ENCODE measurements at places on chromosomes 11 and 22. TPM values are rescaled to one million over a fixed set of nuclear protein-coding genes. Genes with fewer than 3 reads are reported as not detected.

The EIF1AD gene
- total RNA-seq, result 82.6 TPM

The HEPN1 gene
- not detected for total RNA-seq

The YPEL1 gene
- total RNA-seq, result 9.0 TPM

The OR51A2 gene
- total RNA-seq, result not detected

The PACSIN3 gene
- total RNA-seq, result 13.9 TPM

GRCh38 chr11:86785576-86785975, 14.8 kb upstream of the PRSS23 start:
- no peak for DNase-seq

- DNase-seq, result no peak
Measured at GRCh38 chr22:32545801-32546200, 71.2 kb downstream of the FBXO7 start.

DNA sequence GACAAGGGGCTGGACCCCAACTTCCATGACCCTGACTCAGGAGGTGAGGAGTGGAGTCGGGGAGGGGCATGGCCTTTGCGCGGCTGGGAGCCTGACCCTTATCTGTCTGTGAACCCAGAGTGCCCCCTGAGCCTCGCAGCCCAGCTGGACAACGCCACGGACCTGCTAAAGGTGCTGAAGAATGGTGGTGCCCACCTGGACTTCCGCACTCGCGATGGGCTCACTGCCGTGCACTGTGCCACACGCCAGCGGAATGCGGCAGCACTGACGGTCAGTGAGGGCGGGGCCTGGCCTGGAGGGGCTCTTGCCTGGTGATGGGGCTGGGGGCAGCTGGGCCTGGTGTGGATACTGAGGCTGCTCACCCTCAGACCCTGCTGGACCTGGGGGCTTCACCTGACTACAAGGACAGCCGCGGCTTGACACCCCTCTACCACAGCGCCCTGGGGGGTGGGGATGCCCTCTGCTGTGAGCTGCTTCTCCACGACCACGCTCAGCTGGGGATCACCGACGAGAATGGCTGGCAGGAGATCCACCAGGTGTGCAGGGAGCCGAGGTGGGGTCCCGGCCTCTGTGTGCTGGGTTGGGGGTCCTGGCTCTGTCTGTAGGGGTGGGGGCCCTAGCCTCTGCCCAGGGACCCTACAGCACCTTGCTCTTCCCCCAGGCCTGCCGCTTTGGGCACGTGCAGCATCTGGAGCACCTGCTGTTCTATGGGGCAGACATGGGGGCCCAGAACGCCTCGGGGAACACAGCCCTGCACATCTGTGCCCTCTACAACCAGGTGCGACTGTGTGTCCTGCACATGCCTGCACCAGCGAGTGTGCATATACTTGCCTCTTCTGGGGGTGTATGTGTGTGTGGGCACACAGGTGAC, 6.3 kb downstream of the SHANK3 start:
- DNase-seq, result no peak

DNA sequence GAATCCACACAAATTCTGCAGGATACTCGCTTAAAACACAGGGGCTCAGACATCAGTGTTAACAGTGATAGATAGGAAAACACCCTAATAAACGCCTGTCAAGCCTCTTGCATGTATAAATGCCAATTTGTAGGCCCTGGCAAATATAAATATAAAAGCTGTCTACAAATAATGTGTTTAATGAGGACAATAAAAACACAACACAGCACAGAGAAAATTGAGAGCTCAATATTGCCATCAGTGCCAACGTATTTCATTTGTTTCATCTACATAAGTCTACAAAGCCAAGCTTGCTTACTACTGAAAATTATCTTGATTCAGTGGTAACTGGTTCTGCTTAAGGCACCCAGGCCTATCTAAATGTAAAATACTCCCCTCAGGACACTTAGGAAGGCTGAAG, 1387.0 kb upstream of the TENM4 start:
- DNase-seq, result no peak

DNA sequence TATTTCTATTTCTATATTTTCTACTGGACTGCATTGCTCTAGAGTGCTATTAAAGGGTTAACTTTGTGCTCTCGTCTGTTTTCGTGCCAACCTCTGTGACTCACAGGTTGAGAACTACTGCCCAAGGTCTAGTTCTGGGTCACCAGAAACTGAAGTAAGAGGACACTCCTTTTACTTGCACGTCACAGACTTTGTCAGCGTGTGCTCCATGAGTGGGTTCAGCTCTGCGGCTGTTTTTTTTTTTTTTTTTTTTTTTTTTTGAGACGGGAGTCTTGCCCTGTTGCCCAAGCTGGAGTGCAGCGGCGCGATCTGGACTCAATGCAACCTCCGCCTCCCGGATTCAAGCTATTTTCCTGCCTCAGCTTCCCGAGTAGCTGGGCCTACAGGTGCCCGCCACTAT, 49.8 kb downstream of the CLMP start:
- no peak for DNase-seq

The ANAPC15 gene
- 30.3 TPM for total RNA-seq

DNA sequence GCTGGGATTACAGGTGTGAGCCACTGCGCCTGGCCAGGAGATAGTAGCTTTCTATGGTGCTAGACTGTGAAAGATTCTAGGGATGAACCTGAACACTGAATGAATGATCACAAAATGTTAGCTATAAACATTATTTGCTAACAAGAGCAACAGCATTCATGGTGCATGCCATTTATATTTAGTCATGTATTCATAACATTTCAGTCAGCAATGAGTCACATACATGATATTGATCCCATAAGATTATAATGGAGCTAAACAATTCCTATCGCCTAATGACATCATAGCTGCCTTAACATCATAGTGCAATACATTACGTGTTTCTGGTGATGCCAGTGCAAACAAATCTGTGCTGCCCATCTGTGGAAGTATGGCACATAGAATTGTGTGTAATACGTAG, 164.1 kb downstream of the ARHGAP42 start:
- DNase-seq, result no peak

DNA sequence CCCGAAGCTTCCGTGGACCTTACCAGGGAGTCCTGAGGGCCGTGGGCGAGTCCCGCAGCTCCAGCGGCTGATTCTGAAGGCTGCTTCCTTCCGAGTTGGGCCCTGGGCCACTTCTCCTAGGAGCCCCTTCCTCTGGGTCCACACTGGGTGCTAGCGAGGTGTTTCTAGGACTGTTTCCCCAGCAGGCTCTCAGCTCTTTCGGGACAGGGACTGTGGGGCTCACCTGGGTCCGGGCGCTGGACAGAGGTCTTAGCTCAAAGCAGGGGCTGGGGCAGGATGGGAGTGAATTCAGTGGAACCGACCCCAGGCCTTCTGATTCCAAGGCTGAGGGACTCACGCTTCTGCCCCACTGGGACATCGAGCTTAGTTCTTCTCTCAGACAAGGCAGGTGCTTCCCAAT, 29.3 kb upstream of the CSNK1E start:
- no peak for DNase-seq

GRCh38 chr22:37887584-37888378, 18.3 kb upstream of the MICALL1 start:
- DNase-seq, result no peak

GRCh38 chr11:56404393-56404792, 8.1 kb upstream of the OR5AL1 start:
- no peak for DNase-seq

The OR8U1 gene
- not detected for total RNA-seq

DNA sequence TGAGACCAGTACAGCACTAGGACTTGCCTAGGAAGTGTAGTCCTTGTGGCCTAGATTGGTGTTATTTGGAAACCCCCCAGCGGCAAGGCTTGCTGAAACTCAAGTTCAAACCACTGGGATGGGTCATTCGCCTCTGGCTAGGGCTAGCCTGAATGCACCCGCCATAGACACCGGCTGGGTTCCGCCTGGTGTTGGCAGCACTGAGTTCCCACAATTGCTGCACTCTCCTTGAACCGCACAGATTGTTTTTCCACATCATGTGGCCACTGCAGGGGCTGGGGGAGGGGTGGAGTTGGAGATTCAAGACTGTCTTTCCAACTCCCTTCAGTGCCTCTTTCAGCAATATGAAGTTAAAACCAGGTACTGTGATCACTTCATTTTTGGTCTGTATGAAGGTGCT, 43.1 kb downstream of the CCDC73 start:
- no peak for DNase-seq

DNA sequence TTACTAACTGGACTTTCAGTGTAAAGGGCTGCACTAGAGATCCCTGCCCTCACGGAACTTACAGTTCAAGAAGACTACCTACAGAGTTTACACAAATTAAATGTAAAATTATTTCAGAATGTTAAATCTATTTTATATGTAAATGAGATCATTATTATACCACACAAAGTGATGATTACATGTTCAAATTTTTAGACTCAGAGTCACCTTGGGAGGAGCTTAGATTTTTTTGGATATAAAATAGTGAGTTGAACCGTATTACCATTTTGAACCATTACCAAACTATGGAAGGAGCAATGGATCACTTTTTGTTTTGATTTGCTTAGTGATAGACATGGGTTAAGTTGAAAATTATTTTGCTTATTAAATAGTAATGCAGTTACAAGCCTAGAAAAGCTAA, 1.6 kb downstream of the IPO7 start:
- no peak for DNase-seq

DNA sequence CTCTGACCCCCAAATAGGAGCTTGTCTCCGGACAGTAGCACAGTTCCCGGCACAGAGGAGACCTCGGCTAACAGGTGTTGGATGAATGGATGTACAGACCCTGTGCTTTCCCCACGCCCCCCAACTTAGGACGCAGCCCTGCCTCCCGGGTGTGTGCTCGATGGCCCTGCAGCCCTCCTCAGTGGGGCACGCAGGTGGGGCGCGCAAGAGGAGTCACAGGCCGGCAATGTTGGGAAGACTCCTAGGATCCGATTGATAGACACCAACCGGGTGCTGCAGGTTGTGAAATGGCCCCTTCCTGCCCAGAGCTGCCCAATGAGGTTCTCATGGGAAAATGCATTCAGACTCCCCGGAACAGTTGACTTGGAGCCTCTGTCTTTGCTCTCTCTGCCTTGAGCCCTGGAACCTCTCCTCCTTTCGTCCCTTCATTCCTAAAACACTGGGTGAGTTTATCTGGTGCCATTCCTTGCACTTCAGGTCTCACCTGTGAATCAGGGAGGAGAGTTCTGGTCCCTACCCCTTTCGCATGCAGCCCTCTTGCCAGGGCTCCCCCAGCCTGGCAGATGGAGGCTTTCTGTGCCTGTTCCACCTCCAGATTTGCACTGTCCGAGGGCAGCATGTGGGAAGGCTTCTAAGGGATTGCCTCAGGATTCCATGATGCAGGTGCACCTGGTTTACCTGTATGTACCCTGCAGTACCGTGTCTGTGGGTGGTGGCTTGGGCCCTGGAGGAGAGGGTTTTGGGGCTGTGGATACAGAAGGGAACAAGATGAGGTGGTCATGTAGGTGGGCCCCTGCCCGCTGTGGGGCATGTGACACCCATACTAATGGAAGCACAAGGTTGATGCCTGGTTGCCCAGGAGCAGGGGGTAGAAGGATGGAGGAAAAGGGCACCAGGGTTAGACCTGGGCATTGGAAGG, 1.2 kb downstream of the MICALL1 start:
- DNase-seq, result no peak

DNA sequence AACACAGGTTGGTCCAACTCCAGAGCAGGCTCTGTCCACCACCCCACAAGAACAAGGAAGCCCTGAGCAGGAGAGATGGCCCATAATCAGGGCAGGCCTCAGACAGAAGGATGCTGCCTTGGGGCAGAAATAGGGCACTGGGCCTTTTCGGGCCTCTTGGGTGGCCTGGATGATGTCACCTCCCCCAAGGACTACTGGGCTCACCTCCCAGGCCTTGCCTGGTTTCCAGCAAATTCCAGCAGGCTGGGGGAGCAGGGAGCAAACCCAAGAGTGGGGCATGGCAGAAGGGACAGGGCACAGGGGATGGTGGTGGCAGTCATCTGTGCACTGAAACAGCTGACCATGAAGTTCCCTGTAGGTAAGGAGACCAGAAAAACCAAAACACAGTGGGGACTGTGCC, 5.3 kb upstream of the NAA40 start:
- DNase-seq, result no peak

- DNase-seq, result no peak
Measured at GRCh38 chr11:65932558-65932919, 12.7 kb upstream of the TSGA10IP start.

DNA sequence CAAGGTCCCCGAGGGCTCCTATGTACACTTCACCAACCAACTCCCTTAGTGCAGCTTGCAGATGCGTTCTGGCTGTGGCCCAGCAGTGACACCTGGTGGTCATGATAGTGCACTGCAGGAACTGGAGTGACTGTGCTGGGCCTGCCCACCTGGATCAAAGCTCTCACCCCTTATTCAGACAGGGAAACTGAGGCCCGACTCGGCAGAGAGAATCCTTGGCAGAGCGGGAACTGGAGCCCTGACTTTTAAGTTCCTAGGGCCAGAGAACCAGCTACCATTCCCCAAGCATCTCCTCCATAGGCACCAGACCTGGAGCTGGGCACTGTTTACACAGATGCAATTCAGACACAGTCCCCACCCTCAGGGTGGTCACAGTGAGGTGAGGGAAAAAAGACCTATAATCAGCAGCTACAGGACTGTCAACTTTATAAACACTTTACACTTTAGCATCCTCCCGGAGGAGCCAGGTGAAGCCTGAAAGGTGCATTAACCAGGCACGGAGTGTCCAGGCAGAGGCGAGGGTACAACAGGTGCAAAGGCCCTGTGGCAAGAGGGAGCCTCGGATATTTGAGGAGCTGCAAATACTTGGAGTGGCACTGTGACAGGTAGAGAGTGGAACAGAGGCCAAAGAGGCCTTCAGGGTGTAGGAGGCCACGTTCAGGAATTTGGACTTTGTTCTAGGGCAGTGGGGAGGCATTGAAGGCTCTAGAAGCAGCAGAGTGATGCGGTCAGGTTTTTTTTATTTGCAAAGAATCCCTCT, 22.0 kb downstream of the RHBDD3 start:
- peak; percentile 75 for DNase-seq

The SLC17A6 gene
- total RNA-seq, result not detected

DNA sequence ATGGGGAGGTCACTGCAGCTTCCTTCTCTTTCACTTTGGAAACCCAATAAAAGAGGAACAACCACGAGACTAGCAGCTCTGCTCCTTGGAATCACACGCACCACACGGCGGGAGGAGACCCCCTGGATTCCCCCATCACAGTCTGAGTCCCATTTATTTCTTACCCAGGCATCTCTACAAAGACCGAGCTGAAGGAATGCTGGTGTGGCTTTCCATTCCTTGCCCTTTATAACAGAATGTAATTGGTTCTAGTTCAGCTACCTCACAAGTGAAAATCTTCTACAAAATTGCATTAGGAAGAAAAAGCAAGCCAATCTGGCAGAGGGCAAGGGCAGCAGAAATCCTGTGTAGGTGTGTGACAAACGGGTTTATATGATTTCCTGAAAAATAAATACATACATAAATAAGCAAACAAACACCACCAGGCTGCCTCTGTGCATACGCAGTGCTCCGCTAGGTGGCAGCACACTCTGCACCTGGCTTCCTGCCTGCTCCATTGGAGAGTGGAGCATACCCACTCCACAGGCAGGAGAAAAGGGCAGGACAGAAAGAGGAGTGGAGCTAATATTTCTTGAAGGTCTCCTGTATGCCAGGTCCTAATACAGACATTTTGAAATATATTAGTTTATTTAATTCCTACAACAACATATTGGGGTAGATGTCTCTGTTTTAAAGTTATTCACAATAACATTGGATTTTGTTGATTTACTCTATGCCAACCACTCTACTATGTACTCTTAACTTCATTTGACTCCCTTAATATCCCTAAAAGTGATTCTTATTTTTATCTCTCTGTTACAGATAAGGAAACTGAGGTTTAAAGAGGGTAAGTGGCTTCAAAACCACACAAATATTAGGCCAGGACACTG, 673.1 kb downstream of the KCNA4 start:
- DNase-seq, result peak; percentile 44

All from transverse colon (tissue), 4 donors.